Activated CD4-positive, alpha-beta T cell treated with anti-CD3 and anti-CD28 coated beads for 36 hours (primary cell): ENCODE measurements at places on chromosomes 5 and 9. TPM values are rescaled to one million over a fixed set of nuclear protein-coding genes. Genes with fewer than 3 reads are reported as not detected.

GRCh38 chr9:113907282-113907681 is 31.2 kb downstream of the ZNF618 start:
- no peaks in the 10 kb centered on the region for H3K4me1 ChIP-seq
- DNase-seq = no peak
- peaks cover 2% of the 10 kb centered on the region for H3K27me3 ChIP-seq
- no peak overlapping the region for H3K4me3 ChIP-seq

- H3K36me3 ChIP-seq = no peaks in the 10 kb centered on the region
- H3K27me3 ChIP-seq = no peaks in the 10 kb centered on the region
- H3K4me3 ChIP-seq = no peak overlapping the region
- peaks cover 5% of the 10 kb centered on the region for H3K4me1 ChIP-seq
- no peak overlapping the region for H3K27ac ChIP-seq
These were observed 11.4 kb upstream of the CD72 start for GRCh38 chr9:35629597-35629996.

- peak; percentile 9 for DNase-seq
- peaks cover 11% of the 10 kb centered on the region for H3K4me1 ChIP-seq
- no peak overlapping the region for H3K4me3 ChIP-seq
These were observed 220.0 kb downstream of the PBX3 start for GRCh38 chr9:125966959-125967711.

ARL14EPL gene
- total RNA-seq = not detected

DNA sequence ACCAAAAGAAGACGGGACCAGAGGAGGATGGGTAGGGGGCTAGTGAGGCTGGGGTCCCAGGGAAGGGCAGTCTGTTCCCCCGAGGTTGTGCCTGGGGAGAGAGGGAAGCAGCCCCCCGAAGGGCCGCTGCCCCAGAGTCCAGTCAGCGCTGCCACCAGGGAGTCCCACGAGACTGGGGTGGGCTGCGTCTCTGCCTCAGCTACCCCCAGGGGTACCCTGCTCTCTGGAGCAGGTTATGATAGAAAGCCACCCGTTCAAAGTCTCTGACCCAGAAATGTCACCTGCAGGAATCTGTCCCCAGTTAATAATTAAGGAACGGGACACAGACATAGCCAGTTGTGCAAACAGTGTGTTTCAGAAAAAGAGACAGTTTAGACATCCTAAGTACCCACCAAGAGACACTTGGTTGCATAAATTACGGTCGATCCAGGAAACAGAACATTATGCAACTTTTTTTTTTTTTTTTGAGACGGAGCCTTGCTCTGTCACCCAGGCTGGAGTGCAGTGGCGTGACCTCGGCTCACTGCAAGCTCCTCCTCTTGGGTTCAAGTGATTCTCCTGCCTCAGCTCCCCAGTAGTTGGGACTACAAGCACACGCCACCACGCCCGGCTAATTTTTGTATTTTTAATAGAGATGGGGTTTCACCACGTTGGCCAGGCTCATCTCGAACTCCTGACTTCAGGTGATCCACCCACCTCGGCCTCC is 10.7 kb upstream of the AGPAT2 start:
- H3K27ac ChIP-seq = no peak overlapping the region
- H3K27me3 ChIP-seq = peaks cover 15% of the 10 kb centered on the region
- peaks cover 20% of the 10 kb centered on the region for H3K4me1 ChIP-seq
- H3K4me3 ChIP-seq = no peak overlapping the region
- DNase-seq = no peak
- no peaks in the 10 kb centered on the region for H3K36me3 ChIP-seq

GRCh38 chr5:157308836-157309465 is 43.0 kb downstream of the CYFIP2 start:
- peak; percentile 38 for DNase-seq
- H3K36me3 ChIP-seq = peaks cover 65% of the 10 kb centered on the region

DNA sequence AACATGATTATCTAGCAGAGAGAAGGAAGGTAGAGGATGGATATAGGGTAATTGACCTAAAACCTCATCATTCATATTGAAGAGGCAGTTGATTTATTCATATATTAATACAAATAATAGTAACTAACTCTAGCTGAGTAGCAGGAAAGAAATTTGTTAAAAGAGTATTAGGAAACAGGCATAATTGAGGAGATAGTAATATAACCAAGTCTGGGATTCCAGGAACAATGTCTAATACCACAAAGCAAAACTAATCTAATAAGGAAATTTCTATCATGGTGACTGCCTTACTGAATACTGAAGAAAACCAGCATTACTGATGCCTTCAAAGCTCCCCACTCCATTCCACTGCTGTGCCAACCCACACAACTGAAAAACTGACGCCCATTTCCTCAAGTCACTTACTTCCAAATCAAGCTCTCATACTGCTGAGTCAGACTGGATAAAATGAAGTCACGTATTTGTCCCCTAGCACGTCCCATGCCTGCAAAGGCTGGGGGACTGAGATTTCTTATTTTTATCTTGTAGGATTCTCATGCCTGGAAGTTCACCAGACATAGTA is 153.9 kb downstream of the SMC2 start:
- H3K27ac ChIP-seq = no peak overlapping the region
- no peaks in the 10 kb centered on the region for H3K27me3 ChIP-seq
- no peaks in the 10 kb centered on the region for H3K36me3 ChIP-seq

DNA sequence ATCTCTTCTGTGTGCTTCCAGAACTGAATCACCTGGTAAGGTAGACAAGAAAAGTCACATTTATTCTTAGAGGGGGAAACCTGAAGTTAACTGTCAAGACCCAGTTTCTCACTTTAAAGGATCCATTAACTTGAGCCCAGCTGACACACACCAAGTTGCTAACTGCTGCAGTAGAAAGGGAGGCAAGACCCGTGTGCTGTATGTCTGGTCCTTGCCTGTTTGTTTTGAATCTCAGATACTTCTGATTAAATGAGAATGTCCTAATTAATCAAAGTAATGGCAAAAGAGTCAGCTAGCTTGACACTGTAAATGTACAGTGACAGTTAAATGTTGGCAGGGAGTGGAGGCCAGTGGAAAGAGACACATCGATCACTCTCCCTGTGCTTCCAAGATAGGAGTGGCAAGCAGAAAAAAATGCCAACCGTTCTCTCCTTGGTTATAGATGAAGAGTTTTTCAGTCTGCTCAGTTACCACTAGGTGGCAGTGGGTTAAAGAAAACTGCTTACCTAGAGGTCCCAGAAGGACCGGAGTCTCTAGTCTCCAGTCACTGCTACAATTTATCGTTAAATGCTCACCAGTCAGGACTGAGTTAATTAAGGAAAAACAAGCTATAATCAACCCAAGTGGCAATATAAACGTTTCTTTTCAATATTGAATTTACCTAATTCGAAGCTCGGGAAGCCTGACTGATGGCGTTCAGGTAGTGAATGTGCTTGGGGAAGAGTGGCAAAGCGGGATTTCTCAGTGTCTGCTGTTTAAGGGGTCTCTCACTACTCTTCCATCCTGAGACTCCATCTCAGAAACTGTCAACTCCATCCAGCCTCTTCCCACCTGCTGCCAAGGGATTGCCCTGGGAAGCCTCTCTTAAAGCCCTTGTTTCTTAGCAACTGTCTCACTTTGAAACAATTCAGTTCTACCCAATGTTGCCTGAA is 18.4 kb downstream of the LSM11 start:
- H3K36me3 ChIP-seq = peaks cover 1% of the 10 kb centered on the region
- no peaks in the 10 kb centered on the region for H3K27me3 ChIP-seq
- DNase-seq = peak; percentile 27
- no peak overlapping the region for H3K4me3 ChIP-seq
- peaks cover 7% of the 10 kb centered on the region for H3K4me1 ChIP-seq

ANKRD34B gene
- not detected for total RNA-seq

DNA sequence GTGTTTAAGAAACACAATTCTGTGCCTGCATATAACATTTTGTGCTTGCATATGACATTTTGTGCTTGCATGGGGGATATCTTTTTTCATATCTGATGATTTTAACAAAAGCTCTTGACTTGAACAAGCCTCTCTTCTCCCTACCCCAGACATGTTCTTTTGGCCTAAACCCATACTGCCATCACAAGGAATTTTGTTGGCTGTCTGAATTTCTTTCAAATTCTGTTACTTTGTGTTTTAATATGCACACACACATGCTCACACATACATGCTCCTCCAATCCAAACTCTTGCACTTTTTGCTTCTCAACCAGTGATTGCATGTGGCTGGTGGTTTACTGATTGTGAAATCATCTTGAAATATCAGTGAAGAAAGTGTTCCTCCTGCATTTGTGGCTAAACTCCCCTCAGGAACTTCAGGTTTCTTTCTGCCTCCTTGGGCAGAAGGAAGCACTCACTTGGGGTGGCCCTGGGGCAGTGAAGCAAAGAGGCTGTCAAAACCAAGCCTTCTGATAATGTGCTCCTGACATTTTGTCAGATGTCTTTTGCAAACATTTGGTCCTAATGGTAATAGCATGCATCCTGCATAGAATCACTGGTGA is 377.2 kb upstream of the KLF4 start:
- no peaks in the 10 kb centered on the region for H3K4me1 ChIP-seq
- H3K36me3 ChIP-seq = no peaks in the 10 kb centered on the region
- DNase-seq = no peak
- no peak overlapping the region for H3K27ac ChIP-seq
- no peak overlapping the region for H3K4me3 ChIP-seq

DNA sequence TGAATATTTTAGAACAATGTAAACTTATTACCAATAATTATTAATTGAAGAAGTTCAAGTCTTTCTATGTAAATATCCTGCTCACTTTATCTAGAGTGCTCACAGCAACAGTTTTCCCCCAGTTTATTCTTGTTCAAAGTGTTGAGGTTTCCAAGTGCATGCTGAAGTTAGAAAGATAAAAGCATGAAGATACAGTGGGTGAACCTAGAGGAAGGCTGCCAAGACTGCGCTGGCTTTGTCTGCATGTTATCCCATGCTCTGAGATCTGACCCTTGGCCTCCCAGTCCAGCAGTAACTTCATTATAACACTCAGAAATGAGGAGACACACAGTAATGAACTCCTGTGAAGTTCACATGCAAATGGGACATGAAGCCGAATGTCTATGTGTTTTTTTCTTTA is 76.0 kb upstream of the PIP5K1B start:
- H3K27me3 ChIP-seq = peaks cover 14% of the 10 kb centered on the region
- no peak overlapping the region for H3K4me3 ChIP-seq
- no peak for DNase-seq
- H3K27ac ChIP-seq = no peak overlapping the region
- H3K36me3 ChIP-seq = no peaks in the 10 kb centered on the region

ARSB gene
- 8.0 TPM for total RNA-seq

- H3K4me1 ChIP-seq = peaks cover 50% of the 10 kb centered on the region
- H3K36me3 ChIP-seq = no peaks in the 10 kb centered on the region
- peak; percentile 31 for DNase-seq
- no peak overlapping the region for H3K4me3 ChIP-seq
These were observed 104.2 kb upstream of the ELL2 start for GRCh38 chr5:96065685-96066385.

- H3K4me1 ChIP-seq = peaks cover 31% of the 10 kb centered on the region
- no peaks in the 10 kb centered on the region for H3K27me3 ChIP-seq
- DNase-seq = no peak
- no peak overlapping the region for H3K27ac ChIP-seq
- no peaks in the 10 kb centered on the region for H3K36me3 ChIP-seq
These were observed 140.9 kb upstream of the MAP3K1 start for GRCh38 chr5:56674441-56674840.

GRCh38 chr5:87182649-87183048 is 85.0 kb upstream of the RASA1 start:
- H3K27me3 ChIP-seq = no peaks in the 10 kb centered on the region
- H3K4me1 ChIP-seq = peaks cover 17% of the 10 kb centered on the region
- H3K36me3 ChIP-seq = no peaks in the 10 kb centered on the region
- no peak overlapping the region for H3K27ac ChIP-seq

IFNK gene
- total RNA-seq = not detected

ZNG1F gene
- total RNA-seq = 11.8 TPM

IFNA21 gene
- total RNA-seq = not detected

DNA sequence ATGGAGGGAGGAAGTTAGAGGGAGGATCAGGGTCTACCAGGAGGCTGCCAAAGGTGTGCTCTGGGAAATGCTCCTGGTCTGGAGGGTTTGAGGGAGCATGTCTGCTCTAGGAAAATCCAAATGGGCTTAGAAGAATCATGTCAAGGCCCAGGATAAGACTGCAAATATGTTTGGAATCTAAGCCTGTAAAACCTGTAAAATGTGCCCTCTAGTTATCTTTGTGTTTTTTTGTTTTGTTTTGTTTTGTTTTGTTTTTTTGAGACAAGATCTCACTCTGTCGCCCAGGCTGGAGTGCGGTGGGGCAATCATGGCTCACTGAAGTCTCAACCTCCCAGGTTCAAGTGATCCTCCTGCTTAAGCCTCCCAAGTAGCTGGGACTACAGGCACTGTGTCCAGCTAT is 135.4 kb downstream of the FGF1 start:
- no peaks in the 10 kb centered on the region for H3K36me3 ChIP-seq
- no peak overlapping the region for H3K27ac ChIP-seq
- peaks cover 15% of the 10 kb centered on the region for H3K4me1 ChIP-seq
- no peak for DNase-seq
- H3K27me3 ChIP-seq = peaks cover 9% of the 10 kb centered on the region

GRCh38 chr5:73199671-73200070 is 26.7 kb downstream of the TMEM174 start:
- H3K36me3 ChIP-seq = no peaks in the 10 kb centered on the region
- peaks cover 67% of the 10 kb centered on the region for H3K27me3 ChIP-seq

PCA3 gene
- not detected for total RNA-seq

DNA sequence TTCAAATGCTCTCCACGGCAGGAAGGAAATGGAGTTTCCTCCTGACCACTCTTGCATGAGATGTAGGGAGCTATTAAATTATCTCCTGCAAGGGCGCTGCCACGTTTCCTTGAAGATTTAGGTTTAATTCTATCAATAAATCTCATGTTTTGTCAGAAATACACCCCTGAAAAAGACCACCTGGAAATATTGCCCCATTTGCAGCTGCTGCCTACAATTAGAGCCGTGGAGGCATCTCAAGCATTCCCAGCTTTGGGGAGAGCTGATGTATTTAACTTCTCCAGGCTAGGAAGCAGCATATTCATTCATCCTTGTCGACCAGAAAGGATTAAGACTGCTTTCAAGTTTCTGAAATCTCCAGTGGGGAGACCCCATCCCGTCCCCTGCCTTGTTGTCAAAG is 40.5 kb downstream of the CCNJL start:
- H3K36me3 ChIP-seq = no peaks in the 10 kb centered on the region
- H3K4me1 ChIP-seq = peaks cover 4% of the 10 kb centered on the region
- peak overlapping the region; percentile 51 for H3K27ac ChIP-seq

ORM2 gene
- not detected for total RNA-seq

CCIN gene
- total RNA-seq = not detected

C5orf58 gene
- not detected for total RNA-seq

GRCh38 chr5:124110942-124111341 is 599.0 kb downstream of the CSNK1G3 start:
- no peaks in the 10 kb centered on the region for H3K27me3 ChIP-seq
- no peak for DNase-seq
- H3K36me3 ChIP-seq = no peaks in the 10 kb centered on the region
- H3K27ac ChIP-seq = no peak overlapping the region
